Activated CD4-positive, CD25-positive, alpha-beta regulatory T cell treated with anti-CD3 and anti-CD28 coated beads, Interleukin-2, amount 50 U/mL, for 24 hours (primary cell): ENCODE measurements at places on chromosomes 1 and 21.

GRCh38 chr1:156538711-156539440, 33.5 kb downstream of the IQGAP3 start:
- no peak for ATAC-seq

- ATAC-seq = no peak
Observed at GRCh38 chr1:56145581-56145980, 433.8 kb downstream of the PLPP3 start.

DNA sequence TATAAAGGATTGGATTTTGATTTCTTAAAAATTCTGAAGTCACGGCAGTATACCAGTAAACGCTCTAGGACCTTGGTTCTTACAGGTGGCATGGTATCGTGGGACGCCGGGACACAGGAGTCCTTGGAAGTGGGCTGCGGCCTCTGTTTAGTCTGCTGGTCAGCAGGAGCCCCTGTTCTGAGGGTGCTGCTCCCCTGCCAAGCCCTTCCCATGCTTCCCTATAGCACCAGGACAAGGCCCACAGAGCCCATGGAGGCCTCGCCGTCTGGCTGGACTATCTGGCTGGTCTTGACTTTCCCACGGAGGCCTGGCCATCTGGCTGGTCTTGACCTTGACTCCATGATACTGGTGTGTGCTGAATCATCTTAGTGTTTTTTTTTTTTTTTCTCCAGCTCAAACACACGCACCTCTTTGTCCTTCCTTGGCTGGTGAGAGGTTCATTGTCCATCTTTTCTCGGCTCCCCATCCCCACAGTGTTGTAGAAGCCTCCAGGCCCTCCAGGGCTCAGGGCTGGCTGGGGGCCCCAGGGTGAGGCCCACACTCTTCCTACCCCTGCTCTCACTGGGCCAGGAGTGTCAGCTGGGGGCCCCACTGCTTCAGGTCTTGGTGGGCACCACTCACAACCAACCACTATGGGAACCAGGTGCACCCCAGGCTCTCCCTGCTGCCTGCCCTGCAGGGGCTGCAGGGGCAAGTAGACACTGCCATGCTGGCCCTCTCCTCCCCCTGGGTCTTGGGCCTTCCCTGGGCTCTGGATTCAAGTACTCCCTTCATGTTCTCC, 16.5 kb upstream of the TTC34 start:
- ATAC-seq = no peak

DNA sequence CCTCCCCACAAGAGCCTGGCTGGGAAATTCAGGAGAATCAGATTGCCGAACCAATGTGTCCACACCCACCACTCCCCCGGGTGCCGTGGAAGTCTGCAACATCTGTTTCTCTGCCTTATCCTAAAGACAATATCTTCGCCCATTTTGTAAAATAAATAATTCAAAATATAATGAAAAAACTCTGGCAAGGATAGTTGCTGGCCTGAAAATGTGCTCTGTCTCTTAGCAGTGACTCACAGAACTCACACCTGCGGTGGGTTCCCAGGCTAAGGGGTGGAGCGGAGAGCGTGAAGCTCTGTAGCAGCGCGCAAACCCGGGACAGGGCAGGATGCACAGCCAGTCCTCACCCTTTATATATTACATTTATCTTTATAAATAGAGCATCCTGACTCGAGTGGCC, 99.9 kb downstream of the COLGALT2 start:
- no peak for ATAC-seq

GRCh38 chr1:5969168-5969567, 23.1 kb downstream of the NPHP4 start:
- no peak for ATAC-seq
